Astrocyte of the cerebellum (primary cell): ENCODE measurements at places on chromosomes 16 and 17.

GRCh38 chr16:56518425-56518824, 1.4 kb downstream of the BBS2 start:
- DNase-seq = no peak

DNA sequence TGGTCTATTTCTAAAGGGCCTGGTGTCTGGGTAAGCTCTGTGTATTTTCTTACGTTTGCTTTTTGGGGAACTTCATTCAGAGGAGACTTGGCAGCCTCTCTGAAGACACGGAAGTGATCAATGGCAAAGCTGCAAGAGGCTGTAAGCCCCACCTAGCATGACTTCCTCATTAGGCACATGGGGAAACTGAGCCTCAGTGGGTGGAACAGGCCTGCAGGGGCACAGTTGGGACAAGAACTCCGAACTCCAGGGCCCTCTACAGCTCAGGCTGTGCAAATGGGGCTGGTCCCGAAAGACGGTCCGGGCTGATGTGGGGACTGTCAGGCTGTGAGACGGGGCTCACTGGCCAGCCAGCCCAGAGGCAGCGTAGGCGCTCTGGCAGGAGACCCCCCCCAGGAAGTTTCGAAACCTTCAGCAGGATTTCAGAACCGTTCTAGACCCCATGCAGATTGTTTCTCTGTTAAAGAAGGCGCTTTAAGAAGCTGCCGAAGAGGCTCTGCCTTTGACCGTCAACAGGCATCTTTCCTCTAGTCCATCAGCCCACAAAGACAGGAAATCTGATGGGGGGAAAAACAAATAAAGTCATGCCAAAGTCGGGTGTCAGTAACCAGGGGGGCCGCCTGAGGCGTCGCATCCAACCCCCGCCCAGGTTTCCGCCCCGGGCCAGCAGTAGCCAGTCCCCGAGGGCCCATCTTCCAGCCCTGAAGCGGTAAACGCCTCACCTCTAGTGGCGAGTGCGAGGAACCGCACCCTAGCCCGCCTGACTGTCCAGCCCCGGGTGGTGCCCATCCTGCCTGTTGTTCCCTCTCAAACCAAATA, 79.8 kb upstream of the TBC1D3K start:
- no peak for DNase-seq

- DNase-seq = no peak
Observed at GRCh38 chr17:82751171-82751570, 694 bp upstream of the TBCD start.

- DNase-seq = no peak
Observed at GRCh38 chr16:15754821-15755534, 101.8 kb downstream of the MYH11 start.

GRCh38 chr16:77581706-77582105, 140.6 kb upstream of the NUDT7 start:
- no peak for DNase-seq

DNA sequence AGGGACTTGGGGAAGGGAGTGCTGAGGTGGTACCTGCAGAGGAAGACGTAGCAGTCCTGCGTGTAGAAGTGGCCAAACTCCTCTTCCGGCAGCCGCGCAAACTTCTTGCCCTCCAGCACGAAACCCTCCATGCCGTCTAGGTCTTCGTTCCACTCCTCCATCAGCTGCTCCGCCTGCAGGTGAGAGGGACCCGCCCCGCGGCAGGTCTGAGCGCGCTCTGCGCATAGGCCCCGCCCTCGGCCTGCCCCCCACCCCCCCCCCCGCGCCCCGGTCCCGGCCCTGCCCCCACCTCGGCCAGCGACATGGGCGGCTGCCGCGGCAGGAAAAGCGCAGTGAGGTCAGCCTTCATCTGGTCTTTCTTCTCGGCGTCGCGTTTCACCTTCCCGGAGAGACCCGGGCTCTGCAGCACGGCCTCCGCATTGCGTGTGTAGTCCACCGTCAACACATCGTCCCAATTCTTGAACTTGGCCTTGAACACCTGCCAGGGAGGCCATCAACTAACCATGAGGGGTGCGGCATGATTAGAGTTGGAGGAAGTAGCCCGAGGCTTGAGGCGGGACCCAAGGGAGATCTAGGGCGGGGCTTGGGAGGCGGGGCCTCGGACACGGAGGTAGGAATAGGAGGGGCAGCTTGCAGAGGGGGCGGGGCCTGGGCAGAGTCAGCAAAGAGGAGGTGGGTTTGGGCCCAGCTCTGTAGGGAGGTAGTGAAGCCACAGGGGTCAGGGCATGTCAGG, 11.5 kb downstream of the FLII start:
- DNase-seq = no peak

DNA sequence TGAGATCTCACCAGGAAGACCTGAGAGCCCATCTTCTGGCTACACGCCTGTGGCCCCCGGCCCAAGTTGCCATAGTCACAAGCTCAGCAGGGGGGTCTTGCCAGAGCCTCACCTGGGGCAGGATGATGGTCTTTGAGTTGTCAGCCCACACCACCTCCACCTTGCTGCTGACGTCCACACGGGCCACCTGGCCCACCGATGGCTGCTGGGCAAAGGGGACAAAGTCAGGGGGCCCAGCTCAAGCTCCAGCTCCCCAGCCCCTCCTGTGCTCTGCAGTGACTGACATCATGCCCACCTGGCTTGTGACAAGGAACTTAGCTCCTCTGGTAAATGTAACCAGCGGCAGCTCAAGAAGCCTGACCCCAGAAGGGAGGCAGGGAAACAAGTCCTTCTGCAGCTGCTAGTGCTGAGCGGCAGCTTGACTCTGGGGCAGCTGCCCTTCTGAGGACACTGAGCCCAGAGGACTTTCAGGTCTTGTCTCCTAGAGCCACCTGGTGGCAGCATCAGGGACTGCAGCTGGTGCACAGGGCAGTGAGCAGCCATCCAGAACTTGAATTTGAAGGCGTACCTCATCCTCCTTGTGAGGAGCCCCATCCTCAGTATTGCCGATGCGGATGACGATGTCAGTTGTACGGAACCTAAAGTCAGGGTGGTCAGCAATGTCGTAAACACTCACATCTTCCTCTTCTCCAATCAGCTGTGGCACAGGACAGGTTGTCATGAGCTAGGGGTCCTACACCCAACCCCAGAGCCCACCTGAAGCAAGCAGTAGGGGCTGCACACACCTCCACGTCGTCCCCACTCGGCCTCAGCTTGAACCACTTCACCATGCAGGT, 13.5 kb downstream of the SPHK1 start:
- DNase-seq = peak; percentile 82

DNA sequence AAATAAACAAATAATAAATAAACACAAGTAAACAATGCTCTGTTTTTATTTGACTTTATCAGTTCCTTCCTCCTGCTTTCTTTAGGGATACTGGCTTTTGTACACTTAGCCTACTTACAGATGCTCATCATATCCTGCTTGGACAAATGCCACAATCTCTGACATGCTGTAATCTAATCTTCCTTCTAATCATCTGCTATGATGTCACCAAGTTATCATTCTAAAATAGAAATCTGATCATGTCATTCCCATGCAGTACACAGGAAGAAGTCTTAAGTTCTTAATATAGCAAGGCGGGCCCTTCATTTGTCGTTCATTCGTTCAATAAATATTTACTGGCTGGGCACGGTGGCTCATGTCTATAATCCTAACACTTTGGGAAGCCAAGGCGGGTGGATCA, 9.1 kb upstream of the UBB start:
- no peak for DNase-seq

- DNase-seq = no peak
Observed at GRCh38 chr16:85236818-85237150, 124.5 kb upstream of the CIBAR2 start.

- DNase-seq = no peak
Observed at GRCh38 chr17:72438783-72439182, 318.0 kb downstream of the SOX9 start.

DNA sequence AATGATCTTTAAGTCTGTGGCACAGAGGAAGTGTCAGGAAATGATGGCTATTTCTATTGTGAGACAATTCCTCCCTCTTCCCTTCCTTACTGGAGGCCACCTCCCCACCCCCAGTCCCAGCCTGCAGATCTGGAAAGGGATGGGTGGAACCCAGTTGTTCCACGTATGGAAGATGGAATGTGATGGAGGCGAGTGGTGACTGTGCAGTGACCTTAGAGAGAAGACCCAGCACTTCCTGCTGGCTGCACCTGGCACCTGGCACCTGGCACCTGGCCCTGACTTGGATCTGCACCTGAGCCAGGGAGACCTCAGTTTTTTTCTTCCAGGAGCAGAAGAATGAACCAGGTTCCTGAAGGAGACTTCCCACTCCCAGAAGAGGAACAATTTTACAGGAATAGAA, 33.0 kb upstream of the TMC5 start:
- DNase-seq = no peak

DNA sequence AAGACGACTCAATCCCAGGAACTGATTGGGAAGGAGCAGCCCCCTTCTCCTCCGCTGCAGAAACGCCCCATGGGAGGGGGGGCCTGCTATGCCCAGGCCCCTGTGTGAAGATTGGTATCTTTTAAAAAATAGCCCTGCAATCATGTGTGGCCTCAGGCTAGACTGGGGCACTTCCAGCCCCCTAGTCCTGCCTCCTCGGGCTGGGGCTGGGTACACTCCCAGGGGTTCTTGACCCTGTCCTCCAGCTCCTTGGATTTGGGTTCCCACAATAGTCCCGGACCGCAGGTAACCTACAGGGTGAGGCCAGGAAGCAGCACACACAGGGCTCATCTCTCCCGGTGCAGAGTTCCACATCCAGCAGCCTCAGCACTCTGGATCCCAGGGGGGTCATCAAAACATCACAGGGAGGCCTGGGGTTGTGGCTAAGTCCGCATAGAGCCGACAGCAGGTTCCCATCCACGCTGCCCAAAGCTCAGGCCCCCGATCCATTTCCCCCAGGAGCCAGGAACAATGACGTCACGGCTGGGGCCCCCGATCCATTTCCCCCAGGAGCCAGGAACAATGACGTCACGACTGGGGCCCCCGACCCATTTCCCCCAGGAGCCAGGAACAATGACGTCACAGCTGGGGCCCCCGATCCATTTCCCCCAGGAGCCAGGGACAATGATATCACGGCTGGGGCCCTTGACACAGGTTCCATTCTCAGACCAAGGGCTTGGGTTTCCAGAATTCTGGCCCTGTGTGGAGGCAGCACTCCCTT, 202.4 kb downstream of the IRF8 start:
- DNase-seq = no peak

GRCh38 chr16:10946308-10946707, 1.9 kb downstream of the CLEC16A start:
- DNase-seq = no peak
